ENCODE measurements at places on chromosomes 12 and 14.

DNA sequence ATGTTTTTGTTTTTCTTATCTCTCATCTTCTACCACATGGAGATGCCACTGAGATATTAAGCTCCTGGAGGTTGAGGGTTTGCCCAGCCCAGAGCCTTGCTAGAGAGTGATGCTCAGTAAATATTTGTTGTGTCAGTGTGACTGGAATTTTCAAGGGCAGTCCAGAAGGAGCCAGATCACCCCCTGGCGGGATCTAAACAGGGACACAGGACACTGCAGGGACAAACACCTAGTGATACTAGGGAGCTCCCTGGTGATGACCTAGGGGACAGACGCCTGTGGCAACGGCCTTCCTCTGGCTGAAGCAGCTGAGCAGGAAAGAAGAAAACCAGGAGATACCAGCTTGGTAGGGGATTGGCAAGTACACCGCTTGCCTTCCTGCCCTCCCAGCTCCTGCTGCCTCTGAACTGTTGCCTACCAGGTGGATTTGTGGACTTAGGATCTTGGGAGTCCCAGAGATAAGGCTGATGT, 714.4 kb upstream of the TBX3 start:
- DNase-seq: no peak

GRCh38 chr12:131603939-131604795, 106.7 kb upstream of the SFSWAP start:
- DNase-seq: no peak

GRCh38 chr12:28540324-28540714, 350.1 kb downstream of the CCDC91 start:
- DNase-seq: no peak

GRCh38 chr14:28542040-28542439, 224.5 kb upstream of the FOXG1 start:
- no peak for DNase-seq

- no peak for DNase-seq
These were observed 4.3 kb downstream of the SLC16A7 start for GRCh38 chr12:59600171-59600570.

DNA sequence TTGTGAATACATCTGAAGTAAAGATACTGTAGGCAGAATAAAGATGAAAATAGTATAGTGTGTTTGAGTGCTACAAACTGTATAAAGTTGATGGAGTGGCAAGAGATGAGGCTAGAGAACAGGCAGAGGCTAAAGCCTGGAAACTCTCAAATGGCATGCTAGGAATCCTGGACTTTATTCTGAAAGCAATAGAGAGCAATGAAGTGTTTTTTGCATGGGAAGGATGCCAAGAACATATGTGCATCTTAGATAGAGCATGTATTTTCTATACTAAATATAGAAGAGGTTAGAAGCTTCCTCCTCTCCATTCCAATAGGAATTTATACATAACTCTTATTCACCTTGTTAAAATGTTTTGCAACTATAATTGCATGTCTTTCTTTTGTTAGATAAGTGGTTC, 86.3 kb upstream of the TMTC2 start:
- no peak for DNase-seq

- no peak for DNase-seq
These were observed 22.8 kb upstream of the TMEM233 start for GRCh38 chr12:119570771-119571170.

- DNase-seq: no peak
These were observed 257.3 kb upstream of the LRFN5 start for GRCh38 chr14:41349289-41349910.

DNA sequence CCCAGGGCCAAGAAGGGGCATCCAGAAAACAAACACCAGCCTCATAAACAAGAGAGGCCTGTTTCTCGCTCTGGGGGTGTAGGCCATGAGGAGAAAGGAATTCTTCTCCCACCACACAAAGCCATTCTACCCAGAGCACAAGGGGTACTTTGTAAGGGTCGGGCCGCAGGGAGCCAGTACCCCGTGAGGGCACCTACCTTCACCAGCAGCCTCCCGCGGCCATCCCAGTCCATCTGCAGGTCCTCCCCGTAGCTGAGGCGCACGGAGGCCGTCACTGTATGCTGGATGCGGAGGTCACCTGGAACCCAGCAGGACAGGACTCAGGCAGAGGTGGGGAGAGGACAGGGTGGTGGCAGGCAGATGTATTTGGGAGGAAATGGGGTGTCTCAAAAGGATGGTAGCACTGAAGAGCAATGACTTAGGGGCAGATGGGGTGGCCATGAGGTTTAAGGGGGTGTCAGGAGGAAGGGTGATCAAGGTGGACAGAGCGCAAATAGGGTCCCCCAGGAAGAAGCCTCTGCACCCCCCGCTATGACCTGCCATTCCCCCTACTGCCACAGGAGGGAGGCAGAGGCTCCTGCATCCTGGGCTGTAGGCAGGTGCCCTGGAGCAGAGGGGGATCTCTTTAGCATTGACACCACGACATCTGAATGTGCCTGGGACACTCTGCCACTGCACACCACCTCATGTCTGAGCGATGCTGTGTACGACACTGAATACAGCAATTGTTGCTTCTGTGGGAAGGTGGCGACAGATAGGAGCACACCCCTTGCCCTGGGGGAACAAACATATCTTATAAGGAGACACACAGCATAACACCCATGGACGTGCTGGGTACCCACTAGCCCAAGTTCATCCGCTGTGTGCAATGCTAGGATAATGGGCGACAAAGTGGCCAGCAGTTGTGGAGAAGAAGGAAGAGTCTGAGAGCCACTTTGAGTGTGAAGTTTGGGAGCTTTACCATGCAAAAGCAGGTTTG, 61.4 kb downstream of the VWF start:
- no peak for DNase-seq

GRCh38 chr12:11765421-11765816, 115.9 kb downstream of the ETV6 start:
- DNase-seq: no peak

DNA sequence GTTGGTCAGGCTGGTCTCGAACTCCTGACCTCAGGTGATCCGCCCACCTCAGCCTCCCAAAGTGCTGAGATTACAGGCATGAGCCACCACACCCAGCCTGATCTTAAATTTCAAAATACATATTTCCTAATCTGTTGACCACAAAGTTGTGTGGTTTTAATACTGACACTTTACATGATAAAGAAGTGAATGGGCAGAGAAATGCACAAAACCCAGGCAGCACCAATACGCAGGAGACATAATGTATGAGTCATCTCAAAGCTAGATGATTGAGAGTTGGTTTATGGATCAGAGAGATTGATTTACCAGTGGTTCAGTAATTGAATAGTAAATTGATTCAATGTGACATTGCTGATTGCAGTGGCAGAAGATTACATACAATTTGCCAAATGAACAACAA, 19.2 kb upstream of the PPP2R5E start:
- DNase-seq: no peak

All from mesothelial cell of epicardium (in vitro differentiated cells).